ENCODE measurements at places on chromosomes 16 and 17.

DNA sequence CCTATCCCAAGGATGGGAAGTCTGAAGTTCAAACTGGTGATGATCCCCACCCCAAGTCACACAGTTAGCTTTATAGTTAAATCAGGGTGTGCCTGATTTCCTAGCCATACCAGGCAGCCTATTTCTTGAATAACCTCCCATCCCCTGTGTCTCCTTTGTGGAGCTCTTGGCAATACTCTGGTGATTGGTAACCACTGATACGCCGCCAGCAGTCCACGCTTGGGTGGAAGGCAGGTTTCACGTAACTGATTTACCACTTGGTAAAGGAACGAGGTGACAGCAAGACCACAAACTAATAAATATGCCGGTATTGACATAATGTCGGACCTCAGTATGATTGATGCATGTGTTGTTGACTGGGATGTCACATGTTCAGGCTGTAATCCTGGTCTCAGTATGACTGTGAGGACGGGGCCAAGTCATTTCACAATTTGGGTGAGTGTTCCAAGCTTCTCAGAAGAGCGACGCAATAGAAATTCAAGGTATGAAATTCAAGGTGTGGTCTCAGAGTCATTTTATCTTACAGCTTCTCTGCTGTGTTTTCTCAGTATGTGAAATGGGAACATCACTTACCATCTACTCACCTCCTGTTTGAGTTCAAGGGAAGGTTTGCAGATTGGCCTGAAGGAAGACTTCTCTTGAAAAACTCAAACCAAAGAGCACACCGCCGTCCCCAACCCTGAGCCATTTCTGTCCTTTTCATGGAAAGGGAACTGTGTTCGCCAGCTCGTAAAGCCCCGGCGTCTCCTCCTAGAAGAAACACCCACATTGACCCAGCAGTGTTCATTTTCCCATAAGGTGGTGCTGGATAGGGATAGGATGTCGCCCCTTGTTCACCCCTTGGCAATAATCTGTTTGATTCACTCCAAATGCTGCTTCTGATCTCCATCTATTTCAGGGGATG lies 678.9 kb downstream of the WWOX start:
- DNase-seq = no peak

GRCh38 chr16:12484972-12485371 lies 318.7 kb downstream of the CPPED1 start:
- DNase-seq = no peak

DNA sequence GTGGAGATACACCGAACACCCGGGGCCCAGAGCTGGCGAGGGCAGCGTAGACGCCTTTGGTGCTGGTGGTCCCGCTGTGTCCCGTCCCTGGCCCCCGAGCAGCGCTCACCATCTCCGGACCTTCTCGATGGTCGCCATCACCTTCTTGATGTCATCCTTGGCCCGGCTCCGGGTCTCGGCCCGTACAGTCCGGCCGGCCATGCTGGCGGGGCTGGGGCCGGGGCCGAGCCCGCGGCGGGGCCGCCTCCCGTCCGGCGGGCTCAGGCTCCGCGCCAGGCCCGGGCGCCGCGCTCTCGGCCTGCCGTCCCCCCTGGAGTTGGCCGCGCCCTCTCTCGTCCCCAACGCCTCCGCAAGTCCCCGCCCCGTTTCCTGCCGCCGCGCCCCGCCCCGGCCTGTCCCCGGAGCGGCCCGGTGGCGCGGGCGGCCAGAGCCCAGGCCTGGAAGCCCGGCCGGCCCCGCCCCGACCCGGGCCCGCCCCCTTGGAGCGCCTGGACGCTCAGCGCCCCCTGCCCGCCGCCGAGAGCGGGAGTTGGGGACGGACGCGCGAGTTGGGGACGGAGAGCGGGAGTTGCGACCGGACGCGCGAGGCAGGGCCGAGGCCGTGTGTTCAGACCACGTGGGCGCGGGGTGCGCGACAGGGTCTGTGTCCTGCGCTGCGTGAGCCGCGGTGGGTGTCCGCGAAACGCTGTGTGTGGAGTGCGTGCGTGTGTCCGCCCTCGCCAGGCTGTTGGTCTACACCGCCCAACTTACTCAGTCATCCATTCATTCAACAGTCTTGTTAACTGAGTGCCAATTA lies at the start of gene BCL7C:
Gene BCL7C, minus strand, starts transcription at position 334 of the 796 bp plus-strand sequence. Its CDS starts 133 bp downstream, at position 201.
- peak; percentile 92 for DNase-seq

DNA sequence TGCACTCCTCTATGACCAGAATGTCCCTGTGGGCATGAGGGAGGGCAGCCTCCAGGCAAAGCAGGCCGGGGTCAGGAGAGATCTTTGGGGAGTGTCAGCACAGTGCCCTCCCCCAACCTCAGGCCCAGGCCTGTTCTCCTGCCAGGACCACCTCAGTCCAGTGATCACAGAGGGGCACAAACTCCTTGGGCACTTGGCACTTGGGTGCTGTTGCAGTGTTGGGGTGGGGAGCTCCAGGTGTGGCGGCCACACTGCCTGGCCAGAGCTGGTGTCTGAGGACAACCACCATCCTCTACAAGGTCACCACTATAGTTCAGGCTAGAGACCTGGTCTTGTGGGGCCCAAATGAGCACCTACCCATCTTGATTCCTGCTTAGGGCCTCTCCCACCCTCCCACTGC lies 37.2 kb downstream of the SMPD3 start:
- no peak for DNase-seq

DNA sequence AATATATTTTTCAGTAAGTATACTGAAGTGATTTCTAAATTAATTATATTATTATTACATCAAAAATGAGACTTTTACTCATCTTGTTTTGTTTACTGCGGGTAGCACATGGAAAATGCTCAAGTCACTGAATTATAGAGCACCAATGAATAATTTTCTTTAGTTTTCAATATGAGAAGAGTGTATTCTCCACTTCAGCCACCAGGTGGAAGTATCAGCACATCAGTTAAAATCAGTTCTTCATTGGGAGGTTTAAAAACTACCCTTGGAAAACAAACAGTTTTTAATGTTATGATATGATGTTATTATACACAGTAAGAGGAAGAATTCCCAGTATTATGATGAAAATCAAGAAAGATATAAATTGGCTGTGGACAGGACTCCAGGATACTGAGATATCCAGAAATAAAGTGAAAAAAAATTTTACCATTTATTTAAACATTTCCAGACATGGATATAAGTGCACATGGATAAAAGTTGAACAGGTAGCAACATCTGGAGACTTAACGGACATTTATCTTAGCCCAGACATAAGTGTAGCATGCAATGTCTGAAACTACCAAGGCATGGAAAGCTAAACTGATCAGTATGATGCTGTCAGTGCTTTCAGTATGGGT lies 467.3 kb downstream of the KCNJ2 start:
- DNase-seq = peak; percentile 40

GRCh38 chr17:1710807-1711553 lies 803 bp upstream of the TLCD2 start:
- DNase-seq = no peak

GRCh38 chr16:71966932-71967331 lies 33.3 kb downstream of the PKD1L3 start:
- no peak for DNase-seq

DNA sequence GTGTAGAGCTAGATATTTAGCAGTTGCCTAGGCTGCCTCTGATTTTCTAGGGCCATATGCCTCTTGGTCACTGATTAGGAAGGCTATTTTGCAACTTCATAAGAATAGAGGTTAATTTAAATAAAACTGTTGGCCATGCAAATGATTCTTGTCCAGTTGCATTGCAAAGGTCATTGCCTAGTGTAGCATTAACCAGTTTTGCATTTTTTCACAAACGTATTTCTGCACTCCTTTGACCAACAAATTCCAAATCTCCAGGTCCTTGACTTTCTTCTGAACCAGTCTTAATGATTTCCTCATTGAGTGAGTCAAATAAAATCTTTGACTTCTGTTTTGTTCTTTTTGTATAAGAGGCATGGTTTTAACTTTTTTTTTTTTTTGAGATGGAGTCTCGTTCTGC lies 33.5 kb downstream of the ERCC4 start:
- DNase-seq = no peak

- DNase-seq = no peak
These were observed 915.0 kb downstream of the CDH11 start for GRCh38 chr16:64206862-64207261.

GRCh38 chr17:40538019-40538935 lies 27.0 kb downstream of the CCR7 start:
- DNase-seq = no peak

DNA sequence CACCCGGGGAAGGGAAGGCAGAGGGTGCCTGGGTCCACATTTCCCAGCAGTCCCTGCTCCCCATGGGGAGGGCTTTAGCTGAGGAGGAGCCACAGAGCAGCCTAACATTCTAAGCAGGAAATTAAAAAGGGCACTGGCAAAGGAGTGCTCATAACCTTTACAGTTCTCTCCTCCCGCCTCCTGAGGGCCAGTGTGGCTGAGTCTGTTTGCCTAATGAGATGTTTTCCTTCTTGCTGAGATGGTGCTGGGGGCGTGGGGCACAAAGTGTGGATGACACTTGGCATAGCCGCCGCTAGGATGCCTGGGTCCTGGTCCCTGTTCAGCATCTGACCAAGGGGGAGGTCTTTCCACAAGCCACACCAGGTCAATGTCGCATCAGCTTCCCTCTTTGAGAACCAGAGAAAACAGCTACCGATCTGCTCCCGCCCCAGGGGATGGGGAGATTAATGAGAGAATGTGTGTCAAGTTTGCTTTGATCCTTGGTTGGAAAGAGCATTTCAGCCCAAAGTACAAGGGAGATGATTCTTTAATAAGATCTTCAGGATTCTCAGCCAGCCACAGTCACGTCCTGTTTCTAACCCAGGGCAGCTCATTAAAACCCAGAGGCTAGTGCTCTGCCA lies 5.8 kb downstream of the KIF18B start:
- no peak for DNase-seq

GRCh38 chr16:84794186-84794585 lies 25.6 kb upstream of the CRISPLD2 start:
- DNase-seq = no peak

GRCh38 chr16:53545433-53545832 lies 42.4 kb upstream of the AKTIP start:
- DNase-seq = no peak

DNA sequence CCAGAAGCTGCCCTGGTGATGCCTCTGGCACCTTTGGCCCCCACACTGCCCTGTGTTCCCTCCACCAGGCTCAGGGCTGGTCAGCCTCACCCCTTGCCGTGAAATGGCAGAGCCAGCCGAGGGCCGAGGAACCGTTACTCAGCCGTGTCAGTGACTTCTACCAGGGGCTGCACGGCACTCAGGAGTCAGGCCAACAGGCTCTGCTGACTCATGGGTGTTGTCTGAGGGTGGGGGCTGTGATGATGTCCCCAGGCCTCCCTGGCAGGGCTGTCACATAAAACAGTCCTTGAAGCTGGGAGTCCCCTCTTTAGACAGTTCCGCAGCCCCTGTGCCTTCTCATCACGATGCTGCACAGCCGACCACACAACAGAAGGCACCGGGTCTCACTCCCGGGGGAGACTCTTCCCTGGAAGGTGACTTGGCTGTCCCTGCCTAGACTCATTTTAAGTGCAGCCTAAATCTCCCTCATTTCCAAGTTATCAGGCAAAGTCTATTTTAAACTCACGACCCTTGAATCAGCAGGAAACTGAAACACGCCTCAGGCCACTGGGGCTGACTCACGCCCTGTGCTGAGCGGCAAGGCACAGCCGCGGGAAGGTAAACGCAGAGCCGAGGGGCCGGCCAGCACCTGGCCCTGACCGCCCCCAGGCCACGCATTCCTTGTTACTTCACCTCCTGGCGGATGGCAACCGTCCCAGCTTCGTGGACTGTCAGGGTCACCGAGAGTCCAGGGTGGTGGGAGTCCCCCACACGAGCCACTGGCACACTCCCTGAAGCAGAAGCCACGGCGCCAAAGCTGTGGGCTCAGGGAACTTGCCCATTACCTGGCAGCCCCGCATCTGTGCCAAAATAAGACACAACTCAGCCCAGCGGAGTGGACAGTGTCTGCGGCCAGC lies 102.6 kb downstream of the ZNF778 start:
- no peak for DNase-seq

DNA sequence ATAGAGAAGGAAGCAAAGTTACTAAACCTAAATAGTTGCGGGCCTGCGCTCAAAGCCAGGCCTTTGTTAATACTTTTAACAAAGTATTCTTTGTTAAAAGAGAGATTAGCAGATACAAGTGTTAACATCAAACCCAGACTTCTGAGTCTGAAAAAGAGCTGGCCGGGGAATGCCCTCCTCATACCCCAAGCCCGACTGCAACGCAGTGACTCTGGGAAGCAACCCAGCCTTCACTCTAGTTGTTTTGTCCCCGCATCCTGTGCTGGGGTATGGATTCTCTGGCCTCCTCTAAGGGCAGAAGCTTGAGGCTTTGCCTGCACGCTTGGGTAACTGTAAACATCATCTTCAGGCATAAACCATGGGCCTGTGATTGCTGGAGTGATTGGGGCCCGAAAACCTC lies 48.3 kb downstream of the ADCY7 start:
- DNase-seq = no peak

DNA sequence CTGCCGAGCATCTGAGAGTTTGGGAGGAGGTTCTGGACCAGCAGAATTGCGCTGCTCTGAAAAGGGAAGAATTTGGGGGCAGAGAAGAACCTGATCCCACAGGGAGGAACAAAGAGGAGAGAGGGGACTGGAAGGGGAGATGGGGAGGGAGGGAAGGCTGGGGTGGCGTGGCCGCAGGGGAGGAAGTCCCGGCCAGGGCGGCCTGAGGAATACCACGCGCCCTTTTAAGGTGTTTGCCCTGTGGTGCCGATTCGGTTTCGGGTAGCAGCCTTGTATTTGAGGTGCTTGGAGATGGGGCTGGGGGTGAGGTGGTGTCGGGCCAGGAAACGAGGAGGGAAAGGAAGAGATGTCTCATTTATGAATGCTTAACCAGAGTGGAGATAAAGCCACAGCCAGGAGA lies 51.3 kb downstream of the AKAP1 start:
- no peak for DNase-seq

DNA sequence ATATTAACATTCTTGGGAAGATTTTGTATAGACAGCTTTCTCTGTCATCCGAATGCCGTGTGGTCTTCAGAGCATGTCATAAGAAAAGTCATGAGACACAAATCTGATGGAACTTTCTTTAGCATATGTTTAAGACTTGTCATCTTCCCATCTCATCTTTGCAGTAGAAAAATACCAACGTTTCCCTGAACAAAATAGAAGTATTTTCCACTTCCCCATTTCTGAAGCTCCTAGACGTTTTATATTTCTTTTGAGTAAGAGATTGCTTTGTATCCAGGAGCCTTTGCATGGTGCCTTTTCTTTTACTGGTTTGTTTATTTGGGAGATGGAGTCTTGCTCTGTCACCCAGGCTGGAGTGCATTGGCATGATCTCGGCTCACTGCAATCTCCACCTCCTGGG lies 235.1 kb downstream of the PRKCA start:
- no peak for DNase-seq

GRCh38 chr17:73172252-73172651 lies 7.4 kb downstream of the SSTR2 start:
- no peak for DNase-seq

DNA sequence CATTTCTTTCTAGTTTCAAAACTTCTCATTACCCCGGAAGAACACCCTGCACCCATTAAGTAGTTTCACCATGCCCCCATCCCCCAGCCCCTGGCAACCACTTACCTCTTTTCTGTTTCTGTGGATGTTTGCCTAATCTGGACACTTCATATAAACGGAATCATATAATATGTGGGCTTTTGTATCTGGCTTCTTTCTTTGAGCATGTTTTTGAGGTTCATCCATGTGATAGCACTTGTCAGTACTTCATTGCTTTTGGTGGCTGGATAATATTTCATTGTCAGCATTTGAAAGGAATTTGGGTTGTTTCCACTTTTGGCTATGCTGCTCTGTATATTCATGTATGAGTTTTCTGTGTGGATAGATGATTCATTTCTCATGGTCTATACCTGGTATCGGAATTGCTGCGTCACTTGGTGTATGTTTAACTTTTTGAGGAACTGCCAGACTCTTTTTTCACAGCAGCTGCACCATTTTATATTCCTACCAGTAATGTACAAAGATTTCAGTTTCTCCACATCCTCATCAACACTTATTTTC lies 30.0 kb upstream of the SLC5A10 start:
- DNase-seq = no peak
